A375 (cell line): ENCODE measurements at places on chromosomes 3 and 15. TPM values are rescaled to one million over a fixed set of nuclear protein-coding genes. Genes with fewer than 3 reads are reported as not detected.

Gene C3orf22
- total RNA-seq = not detected in 2 replicates

Gene VILL
- total RNA-seq = 2.0 and 2.9 TPM in 2 replicates

Gene APBA2
- total RNA-seq = 42.8 and 45.4 TPM in 2 replicates

Gene SENP8
- 1.3 and 1.5 TPM in 2 replicates for total RNA-seq

Gene DPPA2
- total RNA-seq = 0.64 and 0.93 TPM in 2 replicates

Gene PAQR9
- not detected in 2 replicates for total RNA-seq

Gene TRH
- not detected in 2 replicates for total RNA-seq
